Mammary epithelial cell (primary cell): ENCODE measurements at places on chromosomes 16 and 17.

GRCh38 chr17:4341616-4341977, 24.9 kb downstream of the UBE2G1 start:
- no peak for DNase-seq

GRCh38 chr16:82013139-82013538, 1.9 kb upstream of the SDR42E1 start:
- DNase-seq: no peak

GRCh38 chr17:9209781-9210370, 188.6 kb downstream of the NTN1 start:
- DNase-seq: no peak

DNA sequence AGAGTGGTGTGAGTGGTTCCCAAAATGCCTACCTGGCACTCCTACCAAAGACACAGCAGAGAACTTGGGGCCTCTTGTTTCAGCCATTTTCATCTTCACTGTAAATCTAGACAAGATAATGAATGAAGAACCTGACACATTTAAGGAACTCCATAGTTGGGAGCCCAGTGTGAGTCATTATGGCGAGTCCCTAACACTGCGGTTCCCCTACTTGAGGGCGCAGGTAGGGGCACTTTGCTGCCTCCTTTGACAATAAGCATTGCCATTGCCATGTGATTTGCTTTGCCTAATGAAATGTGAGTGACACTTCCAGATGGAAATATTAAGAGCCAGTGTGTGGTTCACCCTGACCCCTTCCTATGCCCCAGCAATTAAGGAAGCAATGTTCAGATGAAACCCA, 517.6 kb downstream of the MAF start:
- DNase-seq: no peak

DNA sequence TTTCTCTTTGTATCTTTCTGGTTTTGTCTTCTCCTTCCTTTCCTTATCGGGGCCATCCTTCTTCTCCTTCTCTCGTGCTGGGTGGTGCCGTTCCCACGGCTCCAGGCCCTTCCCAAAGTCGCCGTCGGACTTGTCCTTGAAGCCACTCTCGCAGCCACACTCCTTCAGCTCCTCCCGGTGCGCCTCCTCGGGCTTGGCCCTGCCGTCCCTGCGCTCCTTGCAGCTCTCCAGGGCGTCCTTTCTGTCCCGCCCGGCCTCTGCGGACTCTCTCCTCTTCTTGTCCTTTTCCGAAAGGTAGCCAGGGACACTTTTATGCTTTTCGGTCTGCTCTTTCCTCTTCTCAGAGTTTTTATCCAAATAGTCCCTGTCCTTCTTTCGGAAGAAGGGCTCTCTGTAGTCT, 65.9 kb downstream of the ZNF778 start:
- DNase-seq: no peak

GRCh38 chr17:46795379-46795952, 23.0 kb downstream of the WNT3 start:
- DNase-seq: no peak

GRCh38 chr17:40751065-40751464, 4.1 kb downstream of the KRT25 start:
- no peak for DNase-seq

GRCh38 chr16:67437513-67437912, 6.6 kb downstream of the HSD11B2 start:
- DNase-seq: no peak

DNA sequence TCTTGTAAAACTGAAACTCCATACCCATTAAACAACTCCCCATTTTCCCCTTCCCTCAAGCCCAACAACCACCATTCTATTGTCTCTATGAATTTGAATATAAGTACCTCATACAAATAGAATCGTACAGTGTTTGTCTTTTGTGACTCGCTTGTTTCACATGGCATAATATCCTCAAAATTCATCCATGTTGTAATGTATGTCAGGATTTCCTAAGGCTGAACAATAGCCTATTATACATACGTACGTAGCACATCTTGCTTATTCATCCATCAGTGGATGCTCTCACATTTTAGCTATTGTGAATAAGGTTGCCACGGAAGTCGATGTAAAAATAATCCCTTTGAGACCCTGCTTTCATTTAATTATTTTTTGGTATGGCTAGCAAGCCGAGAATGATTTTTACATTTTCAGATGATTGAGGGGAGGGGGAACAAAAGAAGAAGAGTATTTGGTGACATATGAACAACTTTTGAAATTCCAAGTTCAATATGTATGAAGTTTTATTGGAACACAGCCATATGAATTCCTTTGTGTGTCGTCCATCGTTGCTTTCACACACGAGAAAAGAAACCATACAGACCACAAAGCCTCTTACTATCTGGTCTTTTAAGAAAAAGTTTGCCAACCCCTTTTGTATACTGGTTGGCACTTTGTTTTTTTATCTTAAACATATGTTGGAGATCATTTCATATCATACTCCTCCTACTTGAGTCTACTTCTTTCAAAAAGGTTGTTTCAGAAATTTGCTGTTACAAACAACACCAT, 371.2 kb downstream of the NPIPA8 start:
- DNase-seq: peak; percentile 1

DNA sequence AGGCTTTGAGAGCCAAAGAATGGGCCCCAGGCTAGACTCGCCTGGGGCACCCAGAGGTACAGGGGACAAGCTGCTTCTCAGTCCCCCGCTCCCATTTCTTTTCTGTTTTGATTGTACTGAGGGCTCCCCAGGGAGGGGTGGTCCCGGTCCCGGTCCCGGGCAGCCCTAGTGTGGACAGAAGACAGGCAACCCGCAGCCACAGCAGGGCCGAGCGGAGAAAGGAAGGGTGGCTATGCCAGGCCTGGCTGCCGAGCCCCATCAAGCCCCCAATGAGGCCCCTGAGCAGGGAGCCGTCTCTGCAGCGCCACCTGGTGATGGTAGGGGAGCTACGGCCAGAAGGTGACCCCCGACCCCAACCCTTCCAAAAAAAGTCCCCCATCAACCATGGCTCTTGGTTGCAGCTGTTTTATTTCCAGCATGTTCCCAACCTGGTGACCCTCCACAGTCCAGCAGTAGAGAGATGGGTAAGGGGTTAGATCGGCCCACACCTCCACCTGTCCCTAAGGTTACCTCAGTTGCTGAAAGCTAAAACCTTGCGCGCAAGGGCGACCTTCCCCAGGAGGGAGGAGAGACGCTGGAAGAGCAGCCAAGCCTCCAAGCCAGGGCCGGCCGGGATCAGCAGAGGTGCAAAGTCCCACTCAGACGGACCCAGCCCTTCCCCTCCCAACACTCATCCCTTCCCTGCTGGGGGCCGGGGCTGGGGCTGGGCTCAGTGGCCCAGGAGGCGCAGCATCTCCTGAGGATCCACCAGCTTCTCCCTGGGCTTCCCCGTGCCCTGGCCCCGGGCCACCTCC, 2.6 kb upstream of the GRIN2C start:
- DNase-seq: no peak

DNA sequence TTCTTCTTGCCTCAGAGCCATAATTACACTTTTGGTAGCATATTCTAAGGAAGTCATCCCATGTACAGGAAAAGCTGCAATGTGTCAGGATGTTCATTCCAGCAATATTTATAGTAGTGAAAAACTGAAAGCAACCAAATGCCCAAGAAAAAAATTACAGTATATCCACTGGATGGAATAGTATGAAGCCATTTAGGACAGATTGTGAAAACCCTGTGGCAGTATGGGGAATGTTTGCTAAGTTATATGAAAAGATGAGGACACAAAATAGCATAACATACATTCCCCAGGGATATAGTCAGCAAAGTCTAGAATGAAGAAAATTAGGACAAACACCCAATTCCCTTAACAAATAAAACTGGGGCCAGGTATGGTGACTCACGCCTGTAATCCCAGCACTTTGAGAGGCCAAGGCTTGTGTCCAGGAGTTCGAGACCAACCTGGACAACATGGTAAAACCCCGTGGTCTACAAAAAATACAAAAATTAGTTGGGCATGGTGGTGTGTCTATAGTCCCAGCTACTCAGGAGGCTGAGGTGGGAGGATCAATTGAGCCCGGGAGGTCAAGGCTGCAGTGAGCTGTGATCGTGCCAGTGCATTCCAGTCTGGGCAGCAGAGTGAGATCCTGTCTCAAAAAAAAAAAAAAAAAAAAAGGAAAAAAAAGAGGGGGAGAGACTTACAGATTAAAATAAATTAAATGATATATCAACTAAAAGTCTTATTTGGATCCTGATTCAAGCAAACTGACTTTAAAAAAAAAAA, 2.3 kb downstream of the LRRC3C start:
- peak; percentile 58 for DNase-seq

GRCh38 chr17:82528484-82529265, 9.1 kb downstream of the FOXK2 start:
- DNase-seq: peak; percentile 87
